Lung (tissue), 17 donors: ENCODE measurements at places on chromosomes 4 and X. TPM values are rescaled to one million over a fixed set of nuclear protein-coding genes. Genes with fewer than 3 reads are reported as not detected.

TREX2 gene
- total RNA-seq, result 0.65 TPM

GRCh38 chr4:95439896-95440295, 108.9 kb downstream of the UNC5C start:
- no peaks in the 10 kb centered on the region for H3K27me3 ChIP-seq
- peaks cover 11% of the 10 kb centered on the region for H3K36me3 ChIP-seq
- no peak overlapping the region for H3K4me3 ChIP-seq
- no peak overlapping the region for H3K27ac ChIP-seq
- H3K4me1 ChIP-seq, result peaks cover 2% of the 10 kb centered on the region

GRCh38 chrX:116409219-116409618, 27.2 kb upstream of the SLC6A14 start:
- H3K27ac ChIP-seq, result no peak overlapping the region
- no peaks in the 10 kb centered on the region for H3K27me3 ChIP-seq
- no peaks in the 10 kb centered on the region for H3K36me3 ChIP-seq
- no peak overlapping the region for H3K4me3 ChIP-seq

- no peak for DNase-seq
- no peaks in the 10 kb centered on the region for H3K36me3 ChIP-seq
- no peak overlapping the region for H3K4me3 ChIP-seq
- no peaks in the 10 kb centered on the region for H3K27me3 ChIP-seq
- H3K27ac ChIP-seq, result no peak overlapping the region
- no peaks in the 10 kb centered on the region for H3K4me1 ChIP-seq
Measured at GRCh38 chr4:187840814-187841213, 154.8 kb upstream of the ZFP42 start.

GRCh38 chr4:617644-618641, 7.4 kb upstream of the PDE6B start:
- peak; percentile 50 for DNase-seq
- H3K4me1 ChIP-seq, result no peaks in the 10 kb centered on the region

DNA sequence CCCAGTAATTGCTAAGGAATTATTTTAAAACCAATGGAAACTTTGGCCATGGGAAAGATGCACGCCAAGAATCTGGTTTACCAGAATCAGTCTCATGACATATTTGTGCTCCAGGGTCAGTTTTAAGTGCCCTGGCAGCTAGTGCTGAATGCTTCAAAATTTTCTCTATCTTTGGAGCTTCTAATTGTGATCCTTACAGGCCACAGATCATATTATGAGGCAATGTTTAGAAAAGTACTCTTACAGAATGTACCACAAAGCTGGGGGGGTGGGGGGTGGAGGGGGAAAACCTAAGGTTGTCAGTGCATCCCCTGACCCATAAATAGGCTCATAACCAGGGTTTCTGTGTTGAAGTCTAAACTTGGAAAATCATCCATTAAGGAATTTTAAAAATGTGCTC, 514.5 kb downstream of the INPP4B start:
- no peaks in the 10 kb centered on the region for H3K27me3 ChIP-seq
- no peak overlapping the region for H3K4me3 ChIP-seq
- H3K4me1 ChIP-seq, result peaks cover 9% of the 10 kb centered on the region
- no peaks in the 10 kb centered on the region for H3K36me3 ChIP-seq
- DNase-seq, result peak; percentile 29

GRCh38 chrX:103530545-103530944, 11.3 kb upstream of the RAB40A start:
- no peaks in the 10 kb centered on the region for H3K36me3 ChIP-seq
- DNase-seq, result no peak
- H3K27ac ChIP-seq, result no peak overlapping the region
- H3K4me3 ChIP-seq, result no peak overlapping the region
- peaks cover 4% of the 10 kb centered on the region for H3K27me3 ChIP-seq

DNA sequence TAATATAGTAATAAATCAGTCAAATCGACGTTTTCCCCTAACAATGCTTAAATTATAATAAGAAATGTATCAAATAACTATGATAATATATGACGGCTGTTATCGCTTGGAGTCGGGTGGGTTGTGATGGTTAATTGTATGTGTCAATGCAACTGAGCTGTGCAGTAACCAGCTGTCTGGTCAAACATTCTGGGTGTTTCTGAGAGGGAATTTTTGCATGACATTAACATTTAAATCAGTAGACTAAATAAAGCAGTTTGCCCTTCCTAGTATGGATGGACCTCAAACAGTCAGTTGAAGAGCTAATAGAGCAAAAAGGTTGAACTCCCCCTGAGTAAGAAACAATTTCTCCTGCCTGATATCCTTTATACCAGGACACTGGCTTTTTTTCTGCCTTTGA, 96.7 kb downstream of the YIPF7 start:
- DNase-seq, result no peak
- no peak overlapping the region for H3K27ac ChIP-seq
- no peaks in the 10 kb centered on the region for H3K4me1 ChIP-seq
- H3K27me3 ChIP-seq, result no peaks in the 10 kb centered on the region

DNA sequence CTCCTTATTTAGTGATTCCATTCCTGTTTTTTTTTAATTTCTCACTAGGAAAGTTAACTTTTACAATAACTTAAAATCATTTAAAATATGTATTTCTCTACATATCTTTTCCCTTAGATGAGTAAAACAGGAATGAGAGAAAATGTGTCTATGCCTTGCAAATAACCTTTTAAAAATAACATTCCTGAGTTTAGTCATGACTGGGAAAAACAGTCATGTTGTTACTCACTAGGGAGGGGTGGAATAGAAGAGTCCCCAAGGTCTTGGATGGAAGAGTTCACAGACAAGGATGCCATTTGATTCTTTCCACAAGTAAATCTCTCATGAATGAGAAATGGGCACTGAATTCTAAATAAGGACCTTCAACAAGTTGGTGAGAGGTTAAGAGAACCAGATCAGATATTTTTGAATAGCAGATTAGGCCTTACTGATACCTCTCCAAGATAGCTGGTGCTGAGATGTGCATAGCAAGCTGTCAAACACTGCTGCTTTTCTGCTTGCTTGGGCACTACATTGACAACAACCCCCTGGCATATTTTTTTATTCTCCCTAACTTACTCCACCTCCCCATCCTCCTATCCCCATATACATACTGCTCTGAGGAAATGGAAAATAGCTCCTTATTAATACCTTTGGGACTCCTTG, 25.1 kb downstream of the UGDH start:
- H3K27me3 ChIP-seq, result no peaks in the 10 kb centered on the region
- peak overlapping the region; percentile 9 for H3K27ac ChIP-seq
- no peak for DNase-seq
- H3K4me1 ChIP-seq, result no peaks in the 10 kb centered on the region
- peaks cover 39% of the 10 kb centered on the region for H3K36me3 ChIP-seq
- H3K4me3 ChIP-seq, result no peak overlapping the region

GRCh38 chr4:8295471-8295870, 25.9 kb downstream of the HTRA3 start:
- no peaks in the 10 kb centered on the region for H3K27me3 ChIP-seq
- DNase-seq, result no peak
- H3K4me3 ChIP-seq, result no peak overlapping the region
- peaks cover 5% of the 10 kb centered on the region for H3K36me3 ChIP-seq
- H3K27ac ChIP-seq, result no peak overlapping the region
- no peaks in the 10 kb centered on the region for H3K4me1 ChIP-seq

TMEM175 gene
- 29.6 TPM for total RNA-seq

DNA sequence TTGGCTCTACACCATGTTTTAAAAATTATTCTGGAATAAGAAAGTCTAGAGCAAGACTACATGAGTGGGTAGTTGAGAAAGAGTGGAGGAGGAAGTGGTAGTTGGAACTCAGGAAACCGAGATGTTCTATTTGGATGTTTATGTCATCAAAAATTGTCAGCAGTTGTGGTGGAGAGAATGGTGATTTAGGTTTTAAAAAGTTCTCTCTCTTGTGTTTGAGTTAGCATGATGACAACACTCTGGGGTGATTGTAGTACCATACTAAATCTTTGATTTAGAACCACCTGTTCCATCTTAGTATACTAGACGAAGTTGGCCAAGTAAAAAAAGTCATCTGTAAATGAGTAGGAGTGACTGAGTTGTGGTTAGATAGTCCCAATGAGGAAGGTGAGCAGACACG, 40.7 kb downstream of the KLHL2 start:
- DNase-seq, result no peak
- H3K27me3 ChIP-seq, result no peaks in the 10 kb centered on the region
- no peaks in the 10 kb centered on the region for H3K36me3 ChIP-seq
- H3K4me1 ChIP-seq, result no peaks in the 10 kb centered on the region
- H3K27ac ChIP-seq, result no peak overlapping the region
- no peak overlapping the region for H3K4me3 ChIP-seq

GRCh38 chr4:107625391-107625902, 94.6 kb downstream of the PAPSS1 start:
- H3K36me3 ChIP-seq, result peaks cover 7% of the 10 kb centered on the region
- H3K27me3 ChIP-seq, result no peaks in the 10 kb centered on the region
- H3K4me3 ChIP-seq, result no peak overlapping the region
- H3K27ac ChIP-seq, result no peak overlapping the region
- no peaks in the 10 kb centered on the region for H3K4me1 ChIP-seq

DNA sequence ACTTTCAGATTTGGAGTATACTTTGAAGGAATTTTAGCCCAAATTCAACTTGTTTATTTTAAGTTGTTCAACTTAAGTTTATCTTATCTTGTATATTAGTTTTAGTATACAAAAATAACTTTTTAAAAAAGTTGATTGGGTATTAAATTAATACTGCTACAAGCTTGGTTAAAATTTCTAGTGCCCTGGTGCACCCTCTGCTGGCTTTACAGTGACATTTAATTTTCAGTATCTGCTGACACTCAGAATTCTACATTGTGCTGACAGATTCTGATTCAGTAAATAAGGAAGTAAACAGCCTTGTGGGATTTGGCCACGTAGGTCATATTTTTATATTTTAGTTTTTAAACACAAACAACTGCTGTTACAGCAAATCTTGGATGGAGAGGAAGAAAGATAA, 2.9 kb downstream of the EDA start:
- H3K27me3 ChIP-seq, result no peaks in the 10 kb centered on the region
- H3K27ac ChIP-seq, result no peak overlapping the region
- peak; percentile 54 for DNase-seq
- no peaks in the 10 kb centered on the region for H3K36me3 ChIP-seq

APEX2 gene
- 14.0 TPM for total RNA-seq

- H3K36me3 ChIP-seq, result no peaks in the 10 kb centered on the region
- DNase-seq, result no peak
- no peaks in the 10 kb centered on the region for H3K4me1 ChIP-seq
- no peak overlapping the region for H3K4me3 ChIP-seq
- no peaks in the 10 kb centered on the region for H3K27me3 ChIP-seq
- no peak overlapping the region for H3K27ac ChIP-seq
Measured at GRCh38 chr4:31349907-31350306, 629.7 kb downstream of the PCDH7 start.

- no peaks in the 10 kb centered on the region for H3K27me3 ChIP-seq
- DNase-seq, result no peak
- no peaks in the 10 kb centered on the region for H3K36me3 ChIP-seq
- H3K4me1 ChIP-seq, result no peaks in the 10 kb centered on the region
- no peak overlapping the region for H3K4me3 ChIP-seq
- no peak overlapping the region for H3K27ac ChIP-seq
Measured at GRCh38 chr4:101938836-101939235, 148.3 kb downstream of the BANK1 start.

SEC24B gene
- 24.1 TPM for total RNA-seq

GRCh38 chrX:75522565-75523431, at the start of gene ZDHHC15:
TSS of gene ZDHHC15 (minus strand) at chrX:75523037. CDS start at chrX:75523024, 13 bp downstream.
- DNase-seq, result peak; percentile 81
- H3K27ac ChIP-seq, result peak within 1 kb of the TSS; percentile 58

DNA sequence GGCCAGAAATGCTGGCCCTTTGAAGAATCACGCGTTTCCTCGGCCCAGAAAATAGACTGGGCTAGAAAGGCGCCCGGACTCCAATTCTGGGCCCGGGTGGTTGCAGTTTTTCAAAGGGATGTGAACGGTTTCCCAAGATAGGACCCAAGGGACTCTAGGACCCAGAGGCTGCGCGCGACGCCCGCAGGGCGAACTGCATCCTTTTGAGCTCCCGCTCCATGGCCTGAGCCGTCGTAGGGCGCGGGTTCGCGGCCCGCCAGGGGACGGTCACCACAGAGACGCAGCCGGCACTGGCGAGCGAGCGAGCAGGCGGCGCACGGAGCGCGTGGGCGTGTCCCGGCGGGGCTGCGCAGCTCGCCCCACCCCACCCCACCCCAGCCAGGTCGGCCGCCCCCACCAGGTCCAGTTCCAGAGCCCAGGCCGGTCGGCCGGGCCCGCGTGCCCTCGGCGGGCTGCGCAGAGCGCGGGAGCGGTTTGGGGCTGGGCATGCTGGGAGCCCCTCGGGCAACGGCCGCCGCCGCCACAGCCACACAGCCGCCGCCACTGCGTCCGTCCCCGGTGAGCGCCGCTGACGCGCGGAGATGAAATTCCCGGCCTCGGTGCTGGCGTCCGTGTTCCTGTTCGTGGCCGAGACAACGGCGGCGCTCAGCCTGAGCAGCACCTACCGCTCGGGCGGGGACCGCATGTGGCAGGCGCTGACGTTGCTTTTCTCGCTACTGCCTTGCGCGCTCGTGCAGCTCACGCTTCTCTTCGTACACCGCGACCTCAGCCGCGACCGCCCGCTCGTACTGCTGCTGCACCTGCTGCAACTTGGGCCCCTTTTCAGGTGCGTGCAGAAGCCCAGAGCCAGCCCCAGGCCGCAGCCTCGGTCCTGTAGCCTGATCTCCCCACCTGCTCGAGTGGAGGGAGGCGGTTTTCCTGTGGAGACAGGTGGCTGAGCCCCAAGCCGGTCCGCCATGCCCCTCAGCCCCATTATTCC, at the start of gene XK:
TSS of gene XK (plus strand) at position 411 of the 979 bp plus-strand sequence. CDS start at position 582, 171 bp downstream.
- H3K4me3 ChIP-seq, result peak within 1 kb of the TSS; percentile 37
- H3K36me3 ChIP-seq, result no peaks in the 10 kb centered on the region
- peaks cover 25% of the 10 kb centered on the region for H3K27me3 ChIP-seq
- peak; percentile 50 for DNase-seq
- H3K27ac ChIP-seq, result peak within 1 kb of the TSS; percentile 75

DNA sequence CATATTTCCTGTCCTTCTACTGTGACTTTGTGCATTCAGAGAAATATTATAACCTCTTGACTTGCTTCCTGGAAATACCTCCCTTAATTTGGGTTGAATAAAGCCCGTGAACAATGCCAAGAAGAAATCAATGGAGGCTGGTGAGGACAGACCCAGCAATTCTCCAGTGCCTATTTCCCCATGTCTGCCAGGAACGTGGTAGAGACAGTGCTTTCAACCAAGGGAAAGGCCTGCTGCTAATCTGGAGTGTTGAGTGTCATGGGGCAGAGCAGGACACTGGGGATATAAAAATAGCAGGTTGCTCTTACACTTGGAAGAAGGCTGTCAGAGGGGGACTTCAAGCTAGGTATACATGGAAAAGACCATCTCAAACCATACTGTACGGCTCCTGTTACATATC, 19.9 kb downstream of the TSC22D3 start:
- H3K36me3 ChIP-seq, result no peaks in the 10 kb centered on the region
- no peak for DNase-seq
- H3K4me3 ChIP-seq, result no peak overlapping the region
- no peaks in the 10 kb centered on the region for H3K4me1 ChIP-seq
- peak overlapping the region; percentile 79 for H3K27ac ChIP-seq

DNA sequence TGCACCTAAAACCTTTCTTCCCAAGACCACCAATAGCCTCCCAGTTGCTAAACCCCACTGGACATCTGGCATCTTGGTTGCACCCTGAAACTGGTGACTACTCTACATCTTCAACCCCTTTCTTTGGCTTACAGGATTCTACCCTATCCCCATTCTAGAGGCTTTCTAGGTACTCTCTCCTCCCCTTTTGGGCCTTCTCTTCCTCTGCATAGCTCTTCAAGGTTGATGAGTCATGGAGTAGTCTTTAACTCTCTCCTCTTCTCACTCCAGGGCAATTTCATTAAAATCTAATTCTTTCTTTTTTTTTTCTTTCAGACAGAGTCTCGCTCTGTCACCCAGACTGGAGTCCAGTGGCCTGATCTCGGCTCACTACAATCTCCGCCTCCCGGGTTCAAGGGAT, 16.8 kb downstream of the APOO start:
- H3K36me3 ChIP-seq, result no peaks in the 10 kb centered on the region
- H3K27me3 ChIP-seq, result peaks cover 2% of the 10 kb centered on the region
- DNase-seq, result no peak
